ENCODE measurements at places on chromosomes 6 and 20. TPM values are rescaled to one million over a fixed set of nuclear protein-coding genes. Genes with fewer than 3 reads are reported as not detected.

DNA sequence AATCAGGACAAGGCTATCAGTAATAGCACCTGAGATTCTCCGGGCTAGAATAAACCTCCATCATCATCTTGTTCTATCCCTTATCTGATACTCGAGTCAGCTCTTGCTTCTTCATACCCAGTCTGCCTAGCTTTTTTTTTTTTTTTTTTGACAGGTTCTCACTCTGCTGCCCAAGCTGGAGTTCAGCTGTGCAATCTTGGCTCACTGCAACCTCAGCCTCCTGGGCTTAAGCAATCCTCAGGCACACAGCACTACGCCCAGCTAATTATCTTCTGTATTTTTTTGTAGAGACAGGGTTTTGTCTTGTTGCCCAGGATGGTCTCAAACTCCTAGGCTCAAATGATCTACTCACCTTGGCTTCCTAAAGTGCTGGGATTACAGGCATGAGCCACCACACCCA is 19.5 kb downstream of the SRSF6 start:
- no peaks in the 10 kb centered on the region for H3K4me1 ChIP-seq
- H3K27ac ChIP-seq = no peak overlapping the region
- no peaks in the 10 kb centered on the region for H3K36me3 ChIP-seq
- no peak for DNase-seq
- H3K4me3 ChIP-seq = no peak overlapping the region

- peaks cover 11% of the 10 kb centered on the region for H3K27me3 ChIP-seq
- no peak overlapping the region for H3K4me3 ChIP-seq
- peaks cover 39% of the 10 kb centered on the region for H3K4me1 ChIP-seq
- H3K36me3 ChIP-seq = no peaks in the 10 kb centered on the region
- no peak for DNase-seq
Observed at GRCh38 chr20:17872434-17872833, 96.2 kb downstream of the SNX5 start.

DNA sequence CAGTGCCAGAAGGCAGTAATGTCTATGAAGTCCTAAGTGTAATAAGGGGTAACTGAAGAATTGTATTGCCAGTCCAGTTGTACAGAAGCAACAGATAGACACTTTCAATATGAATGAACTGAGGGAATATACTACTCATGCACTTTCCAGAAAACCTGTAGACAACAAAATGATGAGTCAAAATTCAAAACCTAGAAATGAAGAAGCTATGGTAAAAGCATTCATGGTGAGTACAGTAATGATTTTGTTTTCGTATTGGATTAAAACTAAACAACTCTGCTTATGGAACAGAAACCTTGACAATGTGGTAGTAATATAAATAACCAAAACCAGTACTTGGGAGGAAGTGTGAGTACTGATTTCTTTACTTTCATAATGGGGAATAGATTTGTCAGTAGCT is 35.0 kb downstream of the ARMC2 start:
- H3K4me1 ChIP-seq = no peaks in the 10 kb centered on the region
- no peak overlapping the region for H3K27ac ChIP-seq
- no peak for DNase-seq
- no peaks in the 10 kb centered on the region for H3K27me3 ChIP-seq
- peaks cover 32% of the 10 kb centered on the region for H3K36me3 ChIP-seq

DNA sequence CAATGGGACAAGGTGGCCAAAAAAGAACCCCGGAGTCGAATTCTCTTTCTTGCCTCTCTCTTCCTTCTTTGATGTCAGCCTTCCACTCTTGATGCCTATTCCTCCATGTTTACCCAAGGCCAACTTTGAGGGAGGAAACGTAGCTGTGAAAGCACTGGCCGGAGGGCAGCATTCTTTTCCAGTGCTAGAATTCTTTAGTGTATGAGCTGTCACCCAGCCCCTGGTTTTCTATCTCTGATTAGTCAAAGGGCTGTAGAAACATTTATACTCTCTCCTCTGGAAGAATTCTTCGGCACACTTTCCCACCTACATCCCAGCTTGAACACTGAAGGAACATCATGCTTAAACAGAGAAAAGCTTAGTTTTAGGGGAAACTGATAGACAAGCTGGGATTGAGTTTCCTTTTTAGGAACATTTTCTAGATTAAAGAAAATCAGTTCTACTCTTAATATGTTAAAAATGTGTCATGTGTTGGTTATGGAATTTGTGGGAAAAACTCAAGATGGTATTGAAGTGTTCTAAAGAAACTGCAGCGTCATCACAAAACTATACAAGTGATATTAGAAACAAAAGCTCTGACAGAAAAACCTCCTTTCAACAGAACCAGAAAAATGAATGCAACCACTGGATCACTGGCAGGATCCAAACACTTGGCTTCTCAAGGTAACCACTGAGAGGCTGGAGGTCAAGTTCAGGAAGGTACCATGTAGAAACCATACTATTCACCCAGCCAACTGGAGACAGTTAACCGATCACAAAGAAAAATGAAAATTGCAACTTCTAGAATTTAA is 20.7 kb upstream of the UTRN start:
- H3K27me3 ChIP-seq = peaks cover 7% of the 10 kb centered on the region
- peak overlapping the region; percentile 87 for H3K27ac ChIP-seq
- peaks cover 3% of the 10 kb centered on the region for H3K36me3 ChIP-seq
- peaks cover 18% of the 10 kb centered on the region for H3K4me1 ChIP-seq

DNA sequence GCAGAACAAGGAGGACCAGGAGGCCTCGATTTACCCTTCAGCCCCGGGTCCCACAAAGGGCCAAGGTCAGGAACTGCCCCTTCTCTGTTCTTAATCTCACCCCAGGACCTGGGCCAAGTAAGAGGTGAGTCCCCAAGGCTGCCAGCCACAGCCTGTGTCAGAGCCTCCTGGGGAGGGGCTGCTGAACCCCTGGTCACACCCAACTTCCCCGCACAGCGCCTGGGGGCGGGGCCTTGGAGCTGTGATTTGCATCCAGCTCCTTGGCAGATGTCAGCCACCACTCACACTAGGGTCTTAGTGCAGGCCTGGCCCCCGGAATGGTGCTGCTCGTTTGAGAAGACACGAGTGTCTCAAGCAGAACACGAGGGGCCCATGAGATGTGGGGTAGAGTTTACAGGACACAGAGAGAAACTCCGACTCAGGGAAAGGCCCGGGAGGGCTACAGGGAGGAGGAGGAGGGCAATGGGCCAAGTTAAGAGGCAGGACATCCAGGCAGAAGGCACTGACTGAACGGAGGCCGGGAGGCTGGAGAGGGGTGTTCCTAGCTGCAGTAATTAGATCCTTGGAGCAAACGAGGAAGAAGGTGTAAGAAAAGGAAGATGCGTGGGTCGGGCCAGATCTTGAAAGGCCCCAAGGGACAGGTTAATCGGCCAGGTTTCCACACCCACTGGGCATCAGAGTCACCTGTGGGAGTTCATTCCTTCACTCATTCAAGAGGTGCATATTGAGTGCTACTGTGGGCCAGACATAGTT is 26.9 kb downstream of the ZBP1 start:
- peaks cover 13% of the 10 kb centered on the region for H3K4me1 ChIP-seq
- no peak for DNase-seq

DNA sequence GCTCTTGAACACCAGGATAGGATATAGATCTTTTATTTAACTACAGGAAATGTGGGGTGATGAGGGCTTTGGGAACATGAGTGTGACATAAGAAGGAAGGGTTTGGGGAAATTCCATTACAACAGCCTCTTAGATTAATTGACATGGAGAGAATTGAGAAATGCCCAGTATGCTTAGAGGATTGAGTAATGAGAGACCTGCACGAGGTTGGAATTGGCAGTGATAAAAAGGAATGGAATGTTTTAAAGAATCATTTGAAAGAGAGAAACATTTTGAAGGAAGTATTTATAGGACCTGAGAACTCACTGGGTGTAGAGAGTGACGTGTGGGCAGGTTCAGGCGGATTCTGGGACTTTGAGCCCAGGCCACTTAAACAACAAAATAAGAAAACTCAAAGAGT is 227.0 kb downstream of the BMP2 start:
- DNase-seq = no peak
- no peaks in the 10 kb centered on the region for H3K36me3 ChIP-seq
- H3K27me3 ChIP-seq = peaks cover 4% of the 10 kb centered on the region
- peak overlapping the region; percentile 51 for H3K27ac ChIP-seq
- H3K4me3 ChIP-seq = peak overlapping the region; percentile 4

DNA sequence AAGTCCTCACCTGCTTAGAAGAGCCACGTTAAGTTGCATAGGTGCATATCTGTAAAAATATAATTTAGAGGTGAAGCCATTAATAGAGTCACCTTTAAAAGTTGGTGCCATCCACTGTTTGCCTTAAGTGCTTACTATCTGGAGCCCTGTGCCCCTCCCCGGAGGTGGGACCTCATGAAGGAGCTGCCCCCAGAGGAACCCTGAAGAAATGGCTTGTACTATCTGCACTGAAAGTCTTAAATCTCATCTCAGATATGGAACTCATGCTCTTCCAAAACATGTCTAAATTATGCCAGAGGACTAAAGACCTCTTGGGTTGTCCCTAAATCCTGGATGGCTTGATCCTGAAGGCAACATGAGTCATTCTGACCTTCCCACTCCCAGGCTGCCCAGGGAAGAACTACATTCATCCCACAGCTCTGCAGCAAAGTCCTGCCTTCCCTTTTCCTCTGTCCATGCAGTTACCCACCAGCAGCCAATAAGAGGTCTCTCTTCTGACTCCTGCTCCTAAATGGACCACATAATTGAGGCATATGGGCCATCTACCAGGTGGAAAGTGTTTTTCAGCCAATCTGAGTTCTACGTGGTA is 85.3 kb downstream of the ASXL1 start:
- no peak overlapping the region for H3K27ac ChIP-seq
- DNase-seq = no peak
- H3K4me1 ChIP-seq = peaks cover 24% of the 10 kb centered on the region
- H3K36me3 ChIP-seq = peaks cover 42% of the 10 kb centered on the region
- H3K27me3 ChIP-seq = no peaks in the 10 kb centered on the region

- no peak for DNase-seq
- no peak overlapping the region for H3K4me3 ChIP-seq
- H3K27me3 ChIP-seq = no peaks in the 10 kb centered on the region
- no peak overlapping the region for H3K27ac ChIP-seq
- H3K36me3 ChIP-seq = peaks cover 3% of the 10 kb centered on the region
Observed at GRCh38 chr6:144586986-144587385, 301.9 kb downstream of the UTRN start.

GRCh38 chr20:2301164-2301622 is 5.4 kb downstream of the TGM3 start:
- DNase-seq = no peak
- H3K27ac ChIP-seq = no peak overlapping the region
- H3K4me3 ChIP-seq = no peak overlapping the region
- peaks cover 14% of the 10 kb centered on the region for H3K4me1 ChIP-seq
- peaks cover 31% of the 10 kb centered on the region for H3K27me3 ChIP-seq

DNA sequence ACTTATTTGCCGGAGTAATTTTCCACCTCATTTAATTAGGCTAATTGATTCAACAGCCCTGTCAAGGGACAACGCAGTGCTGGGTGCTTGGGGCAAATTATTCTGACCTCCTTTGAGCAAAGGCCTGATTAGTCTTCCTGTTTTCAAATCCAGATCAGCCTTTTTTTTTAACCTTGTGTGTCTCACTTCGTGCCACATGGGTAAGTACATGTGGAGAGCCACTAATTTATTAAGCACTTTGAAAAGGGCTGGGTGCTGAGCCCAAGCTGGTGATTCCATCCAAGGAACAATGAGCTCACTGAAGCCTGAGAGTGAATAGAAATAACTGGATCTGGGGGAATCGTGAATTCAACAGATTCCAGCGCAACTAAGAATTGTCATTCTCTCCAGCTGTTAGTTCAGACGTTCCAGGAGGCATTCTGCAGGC is 229.3 kb downstream of the CLIC5 start:
- no peaks in the 10 kb centered on the region for H3K36me3 ChIP-seq
- no peak overlapping the region for H3K27ac ChIP-seq
- DNase-seq = no peak
- H3K27me3 ChIP-seq = peaks cover 22% of the 10 kb centered on the region
- no peak overlapping the region for H3K4me3 ChIP-seq

DNA sequence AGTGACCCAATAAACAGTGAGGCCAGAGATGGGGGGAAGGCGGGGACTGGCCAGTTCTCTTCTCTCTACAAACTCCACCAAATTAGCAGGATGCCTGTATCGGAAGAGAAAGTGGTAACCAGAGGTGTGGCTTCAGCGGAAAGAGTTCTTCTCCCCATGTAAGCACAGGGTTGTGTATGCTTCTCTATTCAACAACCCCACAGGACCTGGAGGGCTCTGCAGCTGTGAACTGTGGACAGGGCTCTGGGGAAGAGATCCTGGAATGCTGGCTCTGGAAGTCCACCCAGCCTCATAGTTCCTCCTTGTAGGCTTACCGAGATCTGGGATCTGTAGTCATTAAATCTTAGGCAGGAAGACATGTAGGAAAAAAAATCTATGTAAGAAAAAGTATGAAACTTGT is 186.2 kb downstream of the FOXC1 start:
- H3K27me3 ChIP-seq = no peaks in the 10 kb centered on the region
- peaks cover 18% of the 10 kb centered on the region for H3K4me1 ChIP-seq
- H3K4me3 ChIP-seq = no peak overlapping the region
- H3K27ac ChIP-seq = no peak overlapping the region

GRCh38 chr6:18343741-18344140 is 43.4 kb upstream of the RNF144B start:
- no peaks in the 10 kb centered on the region for H3K36me3 ChIP-seq
- H3K4me3 ChIP-seq = peak overlapping the region; percentile 54
- H3K4me1 ChIP-seq = peaks cover 15% of the 10 kb centered on the region
- no peak for DNase-seq

- DNase-seq = no peak
- H3K36me3 ChIP-seq = peaks cover 8% of the 10 kb centered on the region
- no peak overlapping the region for H3K4me3 ChIP-seq
- no peaks in the 10 kb centered on the region for H3K27me3 ChIP-seq
- H3K27ac ChIP-seq = no peak overlapping the region
- H3K4me1 ChIP-seq = no peaks in the 10 kb centered on the region
Observed at GRCh38 chr6:38435330-38435729, 204.4 kb downstream of the BTBD9 start.

DNA sequence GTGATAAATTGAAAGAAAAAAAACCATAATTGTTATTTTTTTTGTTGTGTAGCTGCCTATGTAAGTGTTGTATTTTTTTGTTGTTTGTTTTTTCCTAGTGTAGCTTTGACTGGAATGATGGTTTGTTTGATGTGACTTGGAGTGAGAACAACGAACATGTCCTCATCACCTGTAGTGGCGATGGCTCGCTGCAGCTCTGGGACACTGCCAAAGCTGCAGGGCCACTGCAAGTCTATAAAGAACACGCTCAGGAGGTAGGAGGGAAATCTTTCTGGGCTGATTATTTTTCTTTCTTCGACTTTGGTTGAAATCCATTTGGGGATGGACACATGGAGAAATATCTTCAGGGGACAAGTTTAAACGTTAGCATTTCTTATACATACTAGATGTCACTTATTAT is 3.8 kb downstream of the PEX7 start:
- H3K36me3 ChIP-seq = peaks cover 38% of the 10 kb centered on the region
- no peak overlapping the region for H3K4me3 ChIP-seq
- no peak overlapping the region for H3K27ac ChIP-seq
- no peak for DNase-seq
- H3K4me1 ChIP-seq = peaks cover 6% of the 10 kb centered on the region

TSBP1 gene
- total RNA-seq = not detected

SAMD3 gene
- total RNA-seq = 3.3 TPM

HLA-G gene
- total RNA-seq = 8.3 TPM

L3MBTL3 gene
- total RNA-seq = 23.8 TPM

CEP85L gene
- 8.9 TPM for total RNA-seq

ZNF512B gene
- 40.8 TPM for total RNA-seq

OR2B6 gene
- total RNA-seq = not detected

TPBG gene
- total RNA-seq = 168 TPM

RHAG gene
- total RNA-seq = not detected

FKBP1C gene
- total RNA-seq = 0.79 TPM

SLC26A8 gene
- not detected for total RNA-seq

Data from type B pancreatic cell (in vitro differentiated cells).